ENCODE measurements at places on chromosomes 12 and 14. TPM values are rescaled to one million over a fixed set of nuclear protein-coding genes. Genes with fewer than 3 reads are reported as not detected.

GRCh38 chr14:72793156-72793939, 100.6 kb downstream of the DPF3 start:
- no peak overlapping the region for H3K27ac ChIP-seq
- DNase-seq, result no peak
- no peaks in the 10 kb centered on the region for H3K36me3 ChIP-seq

- no peak for DNase-seq
- no peaks in the 10 kb centered on the region for H3K27me3 ChIP-seq
- H3K36me3 ChIP-seq, result peaks cover 3% of the 10 kb centered on the region
- H3K27ac ChIP-seq, result no peak overlapping the region
- H3K4me3 ChIP-seq, result no peak overlapping the region
Measured at GRCh38 chr14:31336646-31337045, 83.7 kb downstream of the HEATR5A start.

GRCh38 chr14:101019990-101020710, 116.6 kb upstream of the RTL1 start:
- peaks cover 10% of the 10 kb centered on the region for H3K27me3 ChIP-seq
- H3K27ac ChIP-seq, result no peak overlapping the region
- peak; percentile 9 for DNase-seq
- no peaks in the 10 kb centered on the region for H3K36me3 ChIP-seq

DNA sequence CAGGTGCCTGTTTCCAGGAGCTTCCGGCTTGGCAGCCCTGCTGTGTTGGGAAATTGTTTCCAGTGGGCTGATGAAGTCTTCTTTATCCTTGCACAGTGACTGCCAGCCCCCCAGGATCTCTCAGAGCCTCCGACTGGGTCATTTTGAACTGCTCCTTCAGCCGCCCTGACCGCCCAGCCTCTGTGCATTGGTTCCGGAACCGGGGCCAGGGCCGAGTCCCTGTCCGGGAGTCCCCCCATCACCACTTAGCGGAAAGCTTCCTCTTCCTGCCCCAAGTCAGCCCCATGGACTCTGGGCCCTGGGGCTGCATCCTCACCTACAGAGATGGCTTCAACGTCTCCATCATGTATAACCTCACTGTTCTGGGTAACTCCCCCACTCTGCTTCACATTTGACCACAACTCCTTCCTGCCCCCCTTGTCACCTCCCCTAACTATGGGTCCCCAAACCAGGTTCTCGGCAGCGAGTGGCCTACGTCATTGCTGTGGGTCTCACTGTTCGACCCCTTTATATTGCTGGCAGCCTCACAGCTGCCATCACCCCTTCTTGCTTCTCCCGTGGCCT, 2.3 kb downstream of the LAG3 start:
- peak overlapping the region; percentile 88 for H3K4me3 ChIP-seq
- peak overlapping the region; percentile 95 for H3K27ac ChIP-seq
- H3K36me3 ChIP-seq, result peaks cover 33% of the 10 kb centered on the region
- peak; percentile 62 for DNase-seq
- H3K4me1 ChIP-seq, result peaks cover 53% of the 10 kb centered on the region

- H3K27me3 ChIP-seq, result no peaks in the 10 kb centered on the region
- no peaks in the 10 kb centered on the region for H3K4me1 ChIP-seq
- no peak overlapping the region for H3K27ac ChIP-seq
- H3K4me3 ChIP-seq, result no peak overlapping the region
Measured at GRCh38 chr12:20520532-20520931, 152.2 kb downstream of the PDE3A start.

The FERMT2 gene
- total RNA-seq, result 0.23 TPM

The TAS2R42 gene
- total RNA-seq, result not detected

DNA sequence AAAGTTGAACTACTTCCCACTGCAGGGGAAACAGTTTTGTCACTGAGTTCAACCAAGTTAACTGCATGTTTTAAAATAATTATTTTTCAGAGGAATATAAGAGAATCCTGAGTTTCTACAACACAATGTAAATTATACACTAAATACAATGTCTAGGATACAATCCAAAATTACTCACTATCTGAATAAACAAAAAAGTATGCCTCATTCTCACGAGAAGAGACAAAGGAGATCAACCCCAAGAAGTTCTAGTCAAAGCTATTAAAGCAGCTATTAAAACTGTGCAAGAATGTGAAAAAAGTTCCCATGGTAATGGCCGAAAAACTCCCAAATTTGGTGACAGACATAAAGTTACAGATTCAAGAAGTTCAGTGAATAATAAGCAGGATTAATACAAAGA, 8.8 kb upstream of the KCNK13 start:
- no peaks in the 10 kb centered on the region for H3K4me1 ChIP-seq
- peaks cover 43% of the 10 kb centered on the region for H3K27me3 ChIP-seq
- no peak for DNase-seq
- H3K4me3 ChIP-seq, result no peak overlapping the region
- H3K27ac ChIP-seq, result no peak overlapping the region

The FGF23 gene
- total RNA-seq, result not detected

DNA sequence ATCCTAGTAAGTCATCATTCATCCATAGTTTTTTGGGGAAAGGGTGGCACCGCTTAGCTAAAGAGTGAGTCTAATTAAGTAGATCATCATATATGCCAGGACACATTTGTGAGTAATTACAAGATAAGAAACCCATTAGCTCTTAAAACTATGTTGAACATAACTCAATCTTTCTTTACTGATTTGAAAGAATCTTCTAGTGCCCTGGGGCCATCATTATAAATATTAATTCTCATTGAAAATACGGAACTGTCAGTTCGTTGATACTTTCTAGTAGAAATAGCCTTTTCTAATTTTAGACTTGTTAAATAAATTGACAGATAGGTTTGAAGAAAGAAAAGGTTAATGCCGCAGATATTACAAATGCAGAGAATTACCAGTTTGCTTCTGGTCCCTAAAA, 312.6 kb downstream of the NELL2 start:
- H3K4me3 ChIP-seq, result no peak overlapping the region
- H3K27ac ChIP-seq, result no peak overlapping the region

GRCh38 chr12:93461503-93461902, 5.8 kb upstream of the MRPL42 start:
- no peak overlapping the region for H3K4me3 ChIP-seq
- no peaks in the 10 kb centered on the region for H3K36me3 ChIP-seq
- H3K4me1 ChIP-seq, result peaks cover 5% of the 10 kb centered on the region
- H3K27me3 ChIP-seq, result peaks cover 3% of the 10 kb centered on the region
- no peak overlapping the region for H3K27ac ChIP-seq
- DNase-seq, result no peak

DNA sequence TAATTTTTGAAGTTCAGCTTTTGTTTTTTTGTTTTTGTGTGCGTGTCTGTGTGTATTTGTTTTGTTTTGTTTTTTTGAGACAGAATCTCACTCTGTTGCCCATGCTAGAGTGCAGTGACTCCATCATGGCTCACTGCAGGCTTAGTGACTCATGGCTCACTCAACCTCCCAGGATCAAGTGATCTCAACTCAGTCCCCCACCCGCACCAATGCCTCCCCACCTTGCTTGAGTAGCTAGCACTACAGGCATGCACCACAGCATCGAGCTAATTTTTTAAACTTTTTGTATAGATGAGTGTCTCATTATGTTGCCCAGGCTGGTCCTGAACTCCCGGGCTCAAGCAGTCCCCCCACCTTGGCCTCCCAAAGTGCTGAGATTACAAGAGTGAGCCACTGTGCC, 981.4 kb downstream of the BCL11B start:
- DNase-seq, result no peak
- peaks cover 2% of the 10 kb centered on the region for H3K27me3 ChIP-seq
- peaks cover 3% of the 10 kb centered on the region for H3K4me1 ChIP-seq
- H3K27ac ChIP-seq, result no peak overlapping the region
- H3K4me3 ChIP-seq, result no peak overlapping the region
- H3K36me3 ChIP-seq, result peaks cover 2% of the 10 kb centered on the region

The PRKD1 gene
- not detected for total RNA-seq

DNA sequence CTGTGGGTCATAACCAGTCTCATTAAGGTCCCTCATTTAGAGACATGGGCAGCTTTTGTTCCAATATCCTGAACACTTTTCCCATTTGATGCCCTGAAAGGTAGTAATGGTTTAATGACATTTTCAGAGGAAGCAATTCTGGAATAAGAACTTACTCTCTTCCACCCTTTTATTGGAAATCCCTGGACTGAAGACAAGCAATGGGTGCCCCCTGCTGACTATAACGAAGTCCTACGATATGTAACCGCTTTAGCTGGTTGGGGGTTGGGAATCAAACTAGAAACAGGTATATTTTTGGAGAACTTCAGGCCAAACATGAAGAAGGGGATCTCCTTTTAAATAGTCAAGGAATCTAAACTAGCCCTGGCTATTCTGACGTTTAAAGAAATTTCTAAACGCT, 20.5 kb downstream of the SARNP start:
- H3K4me3 ChIP-seq, result no peak overlapping the region
- H3K4me1 ChIP-seq, result peaks cover 6% of the 10 kb centered on the region
- no peak for DNase-seq
- H3K27me3 ChIP-seq, result no peaks in the 10 kb centered on the region
- no peak overlapping the region for H3K27ac ChIP-seq

DNA sequence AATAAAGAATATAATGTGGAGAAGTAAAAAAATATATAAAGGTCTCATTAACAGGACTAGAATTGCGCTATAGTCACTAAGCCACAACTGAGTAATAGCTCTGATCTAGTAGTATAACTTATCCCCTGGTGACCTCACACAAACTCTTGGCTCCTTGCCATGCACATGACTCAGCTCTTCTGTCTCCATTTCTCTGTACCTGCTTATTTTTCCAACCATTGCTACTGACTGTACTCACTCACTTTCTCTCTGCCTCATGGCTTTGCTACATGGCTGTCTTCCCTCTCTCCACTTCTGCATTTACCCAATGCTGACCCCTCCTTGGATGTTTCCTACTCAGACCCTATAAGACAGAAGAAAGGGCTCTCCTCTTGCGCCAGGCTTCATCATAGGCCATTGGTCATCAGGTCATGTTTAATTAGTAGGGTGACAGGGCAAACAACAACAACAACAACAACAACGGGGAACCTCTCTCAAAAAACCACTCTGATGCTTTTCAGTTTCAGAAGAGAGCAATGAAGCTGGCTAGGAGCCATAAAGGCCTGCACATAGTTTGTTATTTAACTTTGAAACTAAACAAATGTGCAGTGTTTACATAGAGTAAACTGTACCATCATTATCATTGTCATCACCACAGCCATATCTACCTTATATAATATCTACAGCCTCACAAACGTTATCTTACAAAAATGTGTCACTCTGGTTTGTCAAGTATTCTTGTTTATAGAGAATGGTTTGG, 25.6 kb upstream of the KRAS start:
- H3K4me3 ChIP-seq, result no peak overlapping the region
- no peak overlapping the region for H3K27ac ChIP-seq
- DNase-seq, result no peak
- H3K36me3 ChIP-seq, result peaks cover 2% of the 10 kb centered on the region

DNA sequence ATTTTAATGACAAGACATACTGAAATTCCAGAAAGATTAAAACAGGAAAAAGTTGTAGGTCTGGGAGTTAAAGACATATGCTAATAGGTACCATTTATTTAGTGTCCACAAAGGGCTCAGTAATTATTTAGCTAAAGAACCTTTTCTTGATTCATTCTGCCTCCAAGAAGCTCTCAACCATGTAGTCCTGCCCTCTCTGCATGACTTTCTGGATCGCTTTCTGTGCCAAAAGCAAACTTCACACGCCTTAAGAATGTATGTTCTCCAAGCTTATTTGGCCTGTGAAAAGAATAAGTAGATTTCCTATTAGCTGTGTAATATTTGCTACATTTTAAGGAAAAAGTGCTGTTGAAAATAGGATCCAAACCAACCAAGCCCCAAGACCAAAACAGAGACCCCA, 291.7 kb downstream of the C12orf75 start:
- H3K27ac ChIP-seq, result no peak overlapping the region
- peaks cover 6% of the 10 kb centered on the region for H3K27me3 ChIP-seq
- H3K4me3 ChIP-seq, result no peak overlapping the region
- H3K36me3 ChIP-seq, result no peaks in the 10 kb centered on the region

- H3K4me3 ChIP-seq, result no peak overlapping the region
- peaks cover 17% of the 10 kb centered on the region for H3K36me3 ChIP-seq
- H3K27me3 ChIP-seq, result no peaks in the 10 kb centered on the region
- DNase-seq, result no peak
Measured at GRCh38 chr12:45234139-45234865, 18.4 kb downstream of the ANO6 start.

- no peaks in the 10 kb centered on the region for H3K4me1 ChIP-seq
- no peak overlapping the region for H3K4me3 ChIP-seq
- DNase-seq, result no peak
- H3K27me3 ChIP-seq, result no peaks in the 10 kb centered on the region
- no peak overlapping the region for H3K27ac ChIP-seq
- no peaks in the 10 kb centered on the region for H3K36me3 ChIP-seq
Measured at GRCh38 chr14:22333422-22334274, 255.4 kb downstream of the DAD1 start.

DNA sequence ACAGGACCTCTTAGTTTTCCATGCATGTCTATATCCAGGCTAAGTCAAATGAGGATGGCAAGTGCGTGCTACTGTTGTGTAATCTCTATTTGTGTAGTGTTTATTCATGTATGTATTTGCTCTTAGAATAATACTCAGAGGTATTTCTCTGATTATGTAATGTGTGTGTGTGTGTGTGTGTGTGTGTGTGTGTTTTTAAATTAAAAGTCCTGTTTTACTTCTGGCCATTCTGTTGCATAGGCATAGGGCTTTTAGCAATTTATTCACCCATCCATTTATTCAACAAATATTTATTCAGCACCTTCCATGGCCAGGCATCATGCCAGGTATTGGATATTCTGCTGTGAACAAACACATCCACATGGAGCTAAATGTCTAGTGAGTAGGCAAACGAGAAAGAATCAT, 63.5 kb downstream of the PELI2 start:
- no peak overlapping the region for H3K27ac ChIP-seq
- H3K36me3 ChIP-seq, result peaks cover 3% of the 10 kb centered on the region
- no peaks in the 10 kb centered on the region for H3K27me3 ChIP-seq
- no peaks in the 10 kb centered on the region for H3K4me1 ChIP-seq
- DNase-seq, result no peak

The SERPINA1 gene
- not detected for total RNA-seq

The RD3L gene
- not detected for total RNA-seq

GRCh38 chr12:15230751-15231150, 9.5 kb upstream of the RERG start:
- H3K4me3 ChIP-seq, result no peak overlapping the region
- no peak overlapping the region for H3K27ac ChIP-seq
- no peaks in the 10 kb centered on the region for H3K36me3 ChIP-seq
- peaks cover 40% of the 10 kb centered on the region for H3K27me3 ChIP-seq

The HNF1A gene
- total RNA-seq, result not detected

GRCh38 chr12:19387161-19387560, 52.1 kb upstream of the AEBP2 start:
- no peaks in the 10 kb centered on the region for H3K36me3 ChIP-seq
- no peak overlapping the region for H3K4me3 ChIP-seq
- peaks cover 1% of the 10 kb centered on the region for H3K27me3 ChIP-seq
- DNase-seq, result no peak

GRCh38 chr12:96375170-96375569, 25.1 kb downstream of the CDK17 start:
- H3K27me3 ChIP-seq, result no peaks in the 10 kb centered on the region
- peak overlapping the region; percentile 34 for H3K4me3 ChIP-seq
- peaks cover 45% of the 10 kb centered on the region for H3K4me1 ChIP-seq
- DNase-seq, result no peak
- H3K36me3 ChIP-seq, result peaks cover 25% of the 10 kb centered on the region
- peak overlapping the region; percentile 26 for H3K27ac ChIP-seq

The NEUROD4 gene
- total RNA-seq, result not detected

The ACOT2 gene
- 13.4 TPM for total RNA-seq

All from activated naive CD8-positive, alpha-beta T cell treated with anti-CD3 and anti-CD28 coated beads, Interleukin-2, amount 10 ng/mL, durations not matched to agents 7 days and 5 days (primary cell).